A673 (cell line): ENCODE measurements at places on chromosomes 5 and 9.

GRCh38 chr5:137320056-137321045 lies 178.8 kb downstream of the SPOCK1 start:
- peak; percentile 69 for DNase-seq

DNA sequence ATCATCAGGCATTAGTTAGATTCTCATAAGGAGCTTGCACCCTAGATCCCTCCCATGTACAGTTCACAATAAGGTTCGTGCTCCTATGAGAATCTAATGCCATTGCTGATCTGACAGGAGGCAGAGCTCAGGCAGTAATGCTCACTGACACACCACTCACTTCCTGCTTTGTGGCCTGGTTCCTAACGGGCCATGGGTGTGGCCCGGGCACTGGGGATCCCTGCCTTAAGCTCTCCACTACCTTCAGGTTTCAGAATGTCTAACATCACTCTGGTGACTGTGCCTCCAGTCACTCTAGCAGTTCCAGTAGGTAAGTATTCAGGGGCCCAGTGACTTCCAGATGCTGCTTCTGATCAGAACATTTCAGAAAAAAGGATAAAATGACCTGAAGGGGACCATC lies 152.4 kb downstream of the LRRC70 start:
- DNase-seq: no peak

- no peak for DNase-seq
These were observed 35.9 kb downstream of the HK3 start for GRCh38 chr5:176863041-176863764.

DNA sequence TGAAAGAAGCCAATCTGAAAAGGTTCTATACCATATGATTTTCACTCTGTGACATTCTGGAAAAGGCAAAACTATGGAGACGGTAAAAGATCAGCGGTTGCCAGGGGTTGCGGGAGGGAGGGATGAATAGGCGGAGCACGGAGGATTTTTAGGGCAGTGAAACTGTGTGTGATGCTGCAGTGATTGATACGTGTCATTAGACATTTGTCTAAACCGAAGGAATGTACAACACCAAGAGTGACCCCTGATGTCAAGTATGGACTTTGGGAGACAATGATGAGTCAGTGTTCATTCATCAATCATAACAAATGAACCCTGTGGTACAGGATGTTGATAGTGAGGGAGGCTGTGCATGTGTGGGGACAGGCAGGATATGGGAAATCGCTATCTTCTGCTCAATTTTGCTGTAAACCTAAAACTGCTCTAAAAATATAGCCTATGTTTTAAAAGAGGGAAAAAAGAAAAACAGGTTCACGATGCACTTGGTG lies 34.4 kb downstream of the ERGIC1 start:
- no peak for DNase-seq
